Effector memory CD8-positive, alpha-beta T cell (primary cell): ENCODE measurements at places on chromosomes 2 and 18.

GRCh38 chr2:73104933-73105332, 7.8 kb downstream of the RAB11FIP5 start:
- no peak for DNase-seq

GRCh38 chr2:193868833-193869232, 1674.1 kb upstream of the TMEFF2 start:
- no peak for DNase-seq

GRCh38 chr2:79715338-79715737, 202.5 kb downstream of the CTNNA2 start:
- DNase-seq: no peak

GRCh38 chr18:48851599-48851960, 99.2 kb downstream of the SMAD7 start:
- no peak for DNase-seq

DNA sequence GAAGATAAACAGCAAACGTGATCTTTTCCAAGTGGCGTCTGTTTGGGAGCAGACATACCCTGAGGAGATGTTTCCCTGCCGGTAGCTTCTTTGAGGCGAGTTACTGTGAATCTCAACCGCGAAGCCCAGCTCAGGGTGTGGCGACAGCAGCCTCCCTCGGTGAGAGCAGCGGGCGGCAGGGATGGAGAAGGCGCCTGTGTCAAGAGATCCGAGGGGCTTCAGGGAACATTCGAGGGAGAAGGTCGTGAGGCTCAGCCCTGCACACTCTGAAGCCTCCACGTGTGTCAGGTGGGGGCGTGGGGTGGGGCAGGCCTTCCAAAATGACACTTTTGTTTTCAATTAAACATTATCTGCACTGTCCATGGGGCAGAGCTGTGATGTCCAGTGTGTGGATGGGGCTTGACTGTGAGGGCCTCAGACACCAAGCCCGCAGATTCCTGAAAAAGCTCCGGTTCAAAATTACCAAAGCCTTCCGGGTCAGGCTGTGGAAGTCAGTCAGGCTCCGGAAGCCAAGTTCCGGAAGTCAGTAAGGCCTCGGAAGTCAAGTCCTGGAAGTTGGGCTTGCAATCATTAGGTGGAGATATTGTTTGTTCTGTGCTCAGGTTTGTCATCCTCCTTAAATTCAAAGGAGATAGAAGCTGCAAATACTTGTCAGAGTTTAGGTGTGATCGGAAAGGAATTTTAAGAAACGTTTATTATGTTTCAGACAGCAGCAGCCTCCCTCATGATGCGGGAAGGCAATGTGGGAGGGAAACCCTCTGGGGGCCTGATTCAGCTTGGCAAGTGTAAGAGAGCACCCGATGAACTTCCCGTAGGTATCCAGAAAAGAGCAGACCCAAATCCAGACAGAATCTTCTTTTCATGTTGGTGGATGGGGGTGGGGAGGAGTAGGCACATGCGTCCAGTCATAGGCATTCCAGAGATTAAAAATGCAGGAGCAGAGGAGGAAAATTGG, 20.7 kb downstream of the SMIM21 start:
- DNase-seq: no peak

GRCh38 chr2:98295275-98295674, 51.0 kb upstream of the CNGA3 start:
- no peak for DNase-seq

DNA sequence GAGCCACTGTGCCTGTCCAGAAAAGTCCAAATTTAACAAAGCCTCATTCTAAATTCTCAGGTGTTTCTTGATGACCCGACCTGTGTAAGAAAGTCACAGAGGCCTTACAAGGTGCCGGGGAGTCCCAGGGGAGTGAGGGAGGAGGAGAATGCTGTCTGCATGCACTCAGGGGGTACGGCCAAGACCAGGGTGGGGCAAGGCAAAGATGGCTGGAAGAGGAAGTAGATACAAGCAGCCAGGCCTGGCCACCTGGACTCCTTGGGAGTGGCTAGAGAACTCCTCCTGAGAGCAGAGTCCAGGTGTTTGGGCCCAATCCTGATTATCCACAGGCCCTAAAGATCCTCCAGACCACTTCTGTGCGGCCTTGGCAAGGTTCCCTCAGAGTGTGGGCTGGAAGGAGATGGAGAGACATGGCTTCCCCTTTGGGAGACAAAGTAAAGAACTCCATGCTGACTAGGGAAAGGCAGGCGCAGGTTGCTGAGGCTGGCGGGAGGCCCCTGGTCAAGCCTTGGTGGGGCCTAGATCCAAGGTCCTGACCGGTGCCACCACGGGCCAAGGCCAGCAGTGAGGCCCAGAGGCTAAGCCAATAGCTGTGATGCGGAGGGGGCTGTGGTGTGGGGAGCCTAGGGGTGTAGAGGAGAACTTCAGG, 74.7 kb downstream of the COPS8 start:
- no peak for DNase-seq
